ENCODE measurements at places on chromosomes 11 and 22. TPM values are rescaled to one million over a fixed set of nuclear protein-coding genes. Genes with fewer than 3 reads are reported as not detected.

GRCh38 chr11:28476864-28477263 lies 368.7 kb downstream of the METTL15 start:
- DNase-seq: no peak

- DNase-seq: peak; percentile 97
Measured at GRCh38 chr11:19953336-19953735, 206.9 kb downstream of the DBX1 start.

DNA sequence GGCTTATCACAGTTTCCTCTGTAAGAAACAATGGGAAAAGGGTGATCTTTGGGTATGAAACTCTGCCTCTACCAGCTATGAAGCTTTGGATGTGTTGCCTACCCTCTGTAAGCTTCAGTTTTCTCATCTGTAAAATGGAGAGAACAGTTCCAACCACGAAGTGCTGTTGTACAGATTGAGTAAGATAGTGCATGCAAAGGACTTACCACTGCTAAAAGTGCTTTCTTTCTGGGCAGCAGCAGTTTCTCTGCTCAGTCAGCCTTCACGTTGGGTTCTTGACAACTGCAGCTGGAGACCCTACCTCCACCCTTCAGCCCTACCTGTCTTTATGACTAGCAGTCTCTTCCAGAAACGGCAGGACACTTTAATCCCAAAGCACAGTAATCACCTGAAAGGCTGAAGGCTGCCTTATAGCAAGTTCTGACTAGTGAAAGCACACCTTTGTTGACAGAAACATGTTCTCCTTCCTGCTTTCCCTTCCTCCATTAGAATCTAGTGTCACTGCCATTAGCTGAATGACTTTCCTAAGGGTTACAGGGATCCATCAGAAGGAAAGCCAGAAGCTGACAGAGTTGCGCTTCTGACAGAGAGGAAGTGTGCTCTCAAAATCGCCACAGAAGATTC lies 91.4 kb downstream of the RPL27A start:
- no peak for DNase-seq

DNA sequence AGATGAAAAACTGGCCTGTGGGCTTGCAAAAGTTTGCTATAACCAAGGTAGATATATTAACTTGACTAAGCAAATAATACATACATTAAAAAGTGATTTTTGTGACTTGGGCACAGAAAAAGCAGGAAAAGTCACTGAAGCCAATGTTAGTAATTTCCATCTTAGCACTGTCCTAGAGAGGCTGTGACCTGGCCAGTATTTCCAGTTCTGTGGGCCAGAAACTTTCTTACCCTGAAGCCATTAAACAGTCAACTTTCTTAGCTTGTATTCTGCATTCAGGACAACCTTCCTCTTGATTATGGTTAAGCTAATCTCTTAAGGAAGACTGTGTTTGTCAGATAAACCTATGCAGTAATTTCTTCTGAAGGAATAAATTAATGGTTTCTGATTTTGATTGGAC lies 22.3 kb upstream of the SLC36A4 start:
- no peak for DNase-seq

GRCh38 chr11:88619071-88619425 lies 281.5 kb upstream of the CTSC start:
- DNase-seq: no peak

GRCh38 chr11:68010090-68011041 lies at the start of gene ALDH3B1:
Gene ALDH3B1, plus strand, starts transcription at chr11:68010327. Its CDS starts 4,971 bp downstream, at chr11:68015298.
- no peak for DNase-seq

DNA sequence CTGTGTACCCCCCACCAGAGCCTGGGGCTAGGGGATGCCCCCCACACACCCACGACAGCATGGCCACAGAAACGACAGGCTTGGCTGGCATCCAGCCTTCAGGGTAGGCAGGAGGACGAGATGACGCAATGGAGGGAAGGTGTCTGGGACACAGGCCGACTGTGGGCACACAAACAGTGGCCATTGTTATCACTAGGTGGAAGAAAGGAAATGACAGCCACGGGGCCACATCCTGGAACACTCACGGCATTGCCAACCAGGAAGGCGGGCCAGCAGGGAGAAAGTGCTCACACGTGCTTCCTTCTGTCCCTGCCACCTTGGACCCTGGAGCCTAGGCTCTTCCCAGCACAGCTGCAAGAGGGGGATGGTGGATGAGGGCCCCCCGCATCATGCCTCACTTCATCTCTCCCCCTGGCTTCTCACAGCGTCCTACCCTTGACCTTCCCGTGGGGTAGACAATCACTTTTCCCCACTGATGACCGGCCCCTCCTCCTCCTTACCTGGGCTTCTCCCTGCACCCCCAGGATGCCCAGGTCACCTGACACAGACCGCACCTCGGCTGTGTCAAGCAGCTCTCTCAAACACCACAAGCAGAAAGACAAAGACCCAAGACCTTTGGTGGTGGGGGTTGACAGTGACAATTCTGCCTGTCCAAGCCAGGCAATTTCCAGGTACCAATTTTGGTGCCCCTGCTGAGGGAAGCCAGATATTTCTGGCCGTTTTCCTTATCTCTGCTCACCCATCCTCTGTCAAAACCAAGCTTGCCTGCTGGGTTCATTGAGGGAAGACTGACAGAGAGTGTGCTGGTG lies 8.6 kb downstream of the PLA2G6 start:
- no peak for DNase-seq

DNA sequence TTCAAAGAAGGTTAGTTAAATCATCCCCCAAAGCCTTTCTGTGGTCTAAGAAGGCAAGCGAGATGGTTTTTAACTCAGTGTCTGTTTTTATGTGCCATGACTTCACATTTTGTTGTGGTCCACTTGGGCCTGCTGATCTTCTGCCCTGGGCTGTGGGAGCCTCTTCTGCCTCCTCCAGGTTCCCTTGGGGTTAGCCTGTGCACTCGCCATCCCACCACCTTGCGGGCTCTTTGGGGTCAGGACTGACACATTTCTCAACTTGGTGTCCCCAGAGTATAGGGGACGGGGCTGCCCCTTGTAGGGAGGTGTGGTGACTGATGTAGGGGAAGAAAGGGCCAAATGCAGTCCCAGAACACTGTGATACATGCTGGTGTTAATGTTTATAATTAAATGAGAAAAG lies 207.0 kb downstream of the TBC1D22A start:
- DNase-seq: no peak

GRCh38 chr11:8610532-8611116 lies 16.6 kb upstream of the STK33 start:
- no peak for DNase-seq

DNA sequence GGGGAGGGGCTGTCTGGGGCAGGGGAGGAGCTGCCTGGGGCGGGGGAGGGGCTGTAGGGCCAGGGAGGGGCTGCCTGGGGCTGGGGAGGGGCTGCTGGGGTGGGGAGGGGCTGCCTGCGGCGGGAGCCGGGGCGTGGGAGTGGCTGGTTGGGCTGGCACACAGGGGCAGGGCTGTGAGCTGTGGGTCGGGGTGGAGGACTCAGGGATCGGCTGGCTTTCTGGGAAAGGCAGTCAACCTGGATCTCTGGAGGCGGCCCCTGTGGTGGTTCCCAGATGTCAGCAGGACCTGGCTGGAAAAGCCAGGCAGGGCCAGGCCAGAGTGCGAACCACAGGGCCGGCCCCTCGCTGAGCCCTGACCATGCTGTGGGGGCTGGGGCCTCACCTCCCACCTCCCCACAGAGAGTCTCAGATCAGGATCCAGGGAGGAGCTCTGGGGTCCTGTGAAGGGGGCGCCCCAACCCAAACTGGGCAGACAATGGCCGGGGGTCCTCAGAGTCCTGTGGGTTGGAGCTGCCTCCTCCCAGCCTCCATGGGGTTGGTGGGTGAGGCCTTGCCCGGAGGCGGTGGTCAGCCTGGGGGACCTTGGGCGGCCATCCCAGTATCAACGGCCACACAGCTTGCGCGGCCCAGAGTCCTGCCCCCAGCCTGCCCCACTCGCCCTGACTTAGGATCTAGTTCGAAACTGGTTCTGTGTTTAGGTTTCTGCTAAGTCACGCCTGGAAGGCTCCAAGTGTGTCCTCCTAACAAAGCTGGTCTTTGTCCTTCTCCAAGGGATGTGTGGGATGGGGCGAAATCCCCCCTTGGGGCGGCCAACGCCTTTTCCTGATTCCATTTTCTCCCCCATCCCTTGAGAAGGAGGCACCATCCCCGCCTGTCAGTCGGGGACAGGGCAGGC lies 1.9 kb downstream of the MUC5B start:
- DNase-seq: no peak

- no peak for DNase-seq
Measured at GRCh38 chr11:44883277-44883676, 67.4 kb downstream of the TP53I11 start.

GRCh38 chr11:44434191-44434590 lies 124.3 kb upstream of the ALX4 start:
- DNase-seq: no peak

DNA sequence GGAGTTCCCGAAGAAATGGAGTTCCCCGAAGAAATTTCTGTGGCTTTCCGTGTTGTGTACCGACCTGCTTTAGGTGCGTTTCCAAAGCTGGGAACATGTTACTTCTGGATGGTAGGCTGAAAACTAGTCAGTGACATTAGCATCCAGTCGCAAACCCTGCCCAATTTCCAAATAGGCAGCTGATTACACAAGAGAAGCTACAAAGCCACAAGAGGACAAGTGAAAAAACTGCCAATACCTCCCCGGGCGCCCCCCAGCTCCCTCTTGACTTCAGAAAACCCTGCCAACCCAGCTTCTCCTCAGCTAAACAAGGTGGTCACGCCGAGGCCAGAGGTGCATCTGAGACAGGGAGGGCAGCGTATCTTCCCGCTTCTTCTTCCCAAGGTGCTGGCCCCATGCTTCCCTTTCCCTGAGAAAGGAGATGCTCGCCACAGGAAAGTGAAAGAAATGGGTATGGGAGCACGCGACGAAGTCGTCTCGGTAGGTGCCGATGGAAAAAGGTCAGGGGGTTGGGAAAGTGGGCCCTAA lies 551 bp downstream of the AGBL2 start:
- DNase-seq: no peak

DNA sequence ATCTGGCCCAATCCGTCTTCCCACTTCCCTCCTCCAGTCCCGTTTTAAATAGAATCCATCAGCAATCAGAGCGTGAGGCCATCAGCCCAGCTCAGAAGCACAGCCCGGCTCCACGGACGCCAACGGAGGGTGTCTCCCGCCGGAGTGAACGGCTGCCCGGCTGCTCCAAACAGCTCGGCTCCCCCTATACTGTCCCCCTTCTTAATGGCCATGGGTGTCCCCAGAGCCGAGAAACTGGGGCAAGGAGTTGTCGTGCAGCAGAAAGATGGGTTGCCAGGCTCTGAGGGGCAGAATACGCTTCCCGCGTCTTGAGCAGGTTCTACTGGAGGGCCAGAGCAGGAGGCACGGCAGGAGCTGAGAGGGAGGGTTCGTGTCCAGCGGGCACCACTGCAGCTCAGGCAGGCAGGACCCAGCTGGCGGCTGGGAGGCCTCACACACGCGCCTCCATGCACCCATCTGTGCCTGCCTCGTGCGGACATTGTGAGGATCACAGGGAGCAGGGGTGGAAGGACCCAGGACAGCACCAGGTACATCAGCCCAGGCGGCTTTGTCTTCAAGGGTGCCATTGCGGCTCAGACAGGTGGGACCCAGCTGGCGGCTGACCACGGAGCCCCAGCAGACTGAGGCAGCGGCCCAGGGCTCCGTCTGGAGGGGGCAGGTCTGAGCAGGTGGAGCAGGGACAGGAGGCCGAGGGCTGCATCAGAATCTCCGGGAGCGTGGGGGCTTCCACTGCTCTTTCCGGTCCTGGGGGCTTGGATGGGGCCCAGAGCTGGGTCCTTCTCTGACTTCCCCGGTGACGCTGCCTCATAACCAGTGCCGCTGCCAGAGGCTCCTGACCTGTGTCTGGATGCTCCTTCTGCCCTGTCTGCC lies 882.7 kb downstream of the BRD1 start:
- no peak for DNase-seq

DNA sequence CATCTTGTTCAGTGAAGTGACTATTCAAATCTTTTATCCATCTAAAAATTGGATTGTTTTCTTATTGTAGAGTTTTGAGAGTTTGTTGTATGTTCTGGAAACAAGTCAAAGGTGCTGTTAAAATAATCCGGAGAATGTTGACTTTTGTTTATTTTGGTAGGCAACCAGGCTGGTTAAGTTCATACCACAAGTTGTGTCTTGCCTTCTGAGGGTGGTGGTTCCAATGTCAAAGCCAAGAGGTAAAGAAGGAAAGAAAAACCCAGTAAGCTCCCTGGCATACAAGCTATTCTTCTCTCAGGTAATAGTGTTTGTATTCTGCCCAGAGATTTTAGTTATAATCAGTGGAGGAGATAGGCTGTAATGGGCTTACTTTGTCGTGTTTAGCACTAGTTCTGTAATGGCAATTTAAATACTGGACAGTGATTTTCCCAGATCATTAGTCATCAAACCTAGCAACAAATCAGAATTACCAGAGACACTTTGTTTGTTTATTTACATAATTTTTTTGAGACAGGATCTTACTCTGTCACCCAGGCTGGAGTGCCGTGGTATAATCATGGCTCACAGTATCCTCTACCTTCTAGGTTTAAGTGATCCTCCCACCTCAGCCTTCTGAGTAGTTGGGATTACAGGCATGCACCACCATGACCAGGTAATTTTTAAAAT lies 15.1 kb upstream of the CSRP3 start:
- DNase-seq: no peak

- no peak for DNase-seq
Measured at GRCh38 chr11:119589001-119589400, 140.0 kb downstream of the NECTIN1 start.

GRCh38 chr22:47423861-47424820 lies 661.7 kb downstream of the TBC1D22A start:
- DNase-seq: no peak

- no peak for DNase-seq
Measured at GRCh38 chr11:114562166-114562916, 2.7 kb upstream of the NXPE1 start.

- DNase-seq: no peak
Measured at GRCh38 chr22:20998411-20999336, 3.2 kb downstream of the THAP7 start.

- no peak for DNase-seq
Measured at GRCh38 chr11:33773987-33774735, at the start of gene FBXO3. Gene FBXO3, minus strand, starts transcription at chr11:33774520. Its CDS starts 23 bp downstream, at chr11:33774497.

Gene UCP3
- total RNA-seq: 0.06 TPM

Gene GPHA2
- not detected for total RNA-seq

Gene ACP2
- 32.3 TPM for total RNA-seq

Gene CCDC34
- 5.7 TPM for total RNA-seq

Gene IFITM1
- 15.7 TPM for total RNA-seq

Gene C11orf91
- not detected for total RNA-seq

Gene SNX32
- total RNA-seq: 2.1 TPM

Gene OOSP2
- not detected for total RNA-seq

Measured in epithelial cell of proximal tubule (primary cell).